ENCODE measurements at places on chromosomes 7 and 10. TPM values are rescaled to one million over a fixed set of nuclear protein-coding genes. Genes with fewer than 3 reads are reported as not detected.

The CHST3 gene
- total RNA-seq, result 11.5 TPM

The HOXA13 gene
- 0.22 TPM for total RNA-seq

The PTF1A gene
- not detected for total RNA-seq

The IKZF5 gene
- total RNA-seq, result 10.3 TPM

The DOCK1 gene
- total RNA-seq, result 78.7 TPM

The MYL10 gene
- total RNA-seq, result not detected

The CRYGN gene
- total RNA-seq, result not detected

The MYL7 gene
- total RNA-seq, result not detected

The TCAF2 gene
- 7.1 TPM for total RNA-seq

The CLCN1 gene
- not detected for total RNA-seq

The ZFYVE27 gene
- total RNA-seq, result 23.7 TPM

The PVRIG gene
- total RNA-seq, result 0.80 TPM

The CABCOCO1 gene
- total RNA-seq, result 0.51 TPM

The ARPC1A gene
- total RNA-seq, result 243 TPM

The HELLS gene
- total RNA-seq, result 72.6 TPM

The SCIN gene
- 0.69 TPM for total RNA-seq

The TBX20 gene
- total RNA-seq, result not detected

The UBN2 gene
- total RNA-seq, result 14.2 TPM

The ZNF736 gene
- total RNA-seq, result 9.0 TPM

The SFRP5 gene
- not detected for total RNA-seq

The ANKRD61 gene
- 0.35 TPM for total RNA-seq

The AOAH gene
- not detected for total RNA-seq

The C10orf105 gene
- not detected for total RNA-seq

The ADAMTS14 gene
- total RNA-seq, result not detected

The MYOF gene
- total RNA-seq, result 379 TPM

The EVX1 gene
- total RNA-seq, result not detected

Measured in endothelial cell of umbilical vein (primary cell).